ENCODE measurements at places on chromosomes 12 and 14.

- no peak for DNase-seq
Observed at GRCh38 chr14:96122496-96122895, 82.1 kb upstream of the BDKRB2 start.

- no peak for DNase-seq
Observed at GRCh38 chr14:52110441-52111086, 41.7 kb upstream of the NID2 start.

DNA sequence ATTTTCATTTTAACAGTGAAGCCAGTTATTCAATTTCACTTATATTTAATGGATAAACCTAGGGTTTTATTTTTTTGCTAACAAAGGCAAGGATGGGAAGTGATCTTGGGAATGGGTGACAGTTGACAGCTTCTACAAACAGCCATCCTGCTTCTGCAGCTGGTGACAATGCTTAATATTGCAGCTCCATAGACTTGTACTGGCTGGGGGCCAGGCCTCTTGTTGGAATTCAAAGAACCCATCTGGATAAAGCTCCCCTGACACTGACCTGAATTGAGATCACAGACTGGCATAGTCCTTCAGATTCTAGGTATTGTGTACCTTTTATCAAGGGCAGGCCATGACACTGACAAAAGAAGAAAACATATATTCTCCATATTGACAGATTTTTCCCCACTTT, 664.6 kb upstream of the FOXG1 start:
- DNase-seq: no peak

- DNase-seq: no peak
Observed at GRCh38 chr14:100416921-100417860, 94.1 kb downstream of the SLC25A47 start.

DNA sequence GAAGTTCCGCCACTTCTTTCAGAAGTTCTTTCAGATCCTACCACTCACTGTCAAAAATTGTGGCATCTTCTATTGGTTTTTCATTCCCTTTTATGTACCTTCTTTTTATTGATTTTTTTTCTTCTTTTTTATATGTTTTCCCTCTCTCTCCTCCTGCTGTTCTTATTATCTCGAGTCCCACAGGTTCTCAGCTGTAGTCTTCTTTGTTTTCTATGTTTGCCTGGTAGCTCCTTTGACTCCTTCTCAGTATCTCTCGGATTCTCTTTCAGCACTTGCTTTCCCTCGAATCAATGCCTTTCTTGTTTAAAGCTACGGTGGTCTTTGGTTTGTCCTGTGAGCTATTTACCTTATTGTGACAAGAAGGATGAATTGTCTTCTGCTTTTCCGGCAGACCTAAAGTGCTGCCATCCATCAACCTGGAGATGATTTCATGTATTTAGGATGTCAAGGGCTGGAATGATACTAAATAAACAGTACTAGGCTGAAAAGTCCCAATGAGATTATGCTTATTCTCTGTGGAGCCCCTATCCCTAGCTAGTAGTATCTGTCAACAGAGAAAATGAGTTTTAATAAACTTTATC, 541.7 kb downstream of the NOVA1 start:
- no peak for DNase-seq

DNA sequence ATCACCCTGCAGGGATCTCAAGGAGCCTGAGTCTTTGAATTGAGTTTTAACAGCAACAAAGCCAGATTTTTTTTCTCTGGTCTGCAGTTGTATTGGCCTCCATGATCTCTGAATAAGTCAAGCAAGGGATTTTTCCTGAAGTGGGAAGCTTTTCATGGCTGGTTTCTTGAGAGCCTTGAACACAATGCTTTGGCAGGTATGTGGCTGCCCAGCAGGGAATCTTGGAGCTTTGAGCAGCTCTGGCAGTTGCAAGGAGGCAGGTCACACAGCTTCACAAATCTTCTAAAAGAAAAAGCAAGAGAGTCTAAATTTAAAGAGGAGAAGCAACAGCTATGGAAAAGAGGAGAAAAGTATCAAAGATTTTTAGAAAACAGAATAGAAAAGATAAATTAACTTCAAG, 60.1 kb downstream of the RPS29 start:
- no peak for DNase-seq
